Stimulated activated CD4-positive, alpha-beta T cell treated with anti-CD3 and anti-CD28 coated beads, Interleukin-12 subunit alpha, Interleukin-12 subunit beta, amount 100 ng/mL, for 24 hours (primary cell): ENCODE measurements at places on chromosomes 11 and 22.

DNA sequence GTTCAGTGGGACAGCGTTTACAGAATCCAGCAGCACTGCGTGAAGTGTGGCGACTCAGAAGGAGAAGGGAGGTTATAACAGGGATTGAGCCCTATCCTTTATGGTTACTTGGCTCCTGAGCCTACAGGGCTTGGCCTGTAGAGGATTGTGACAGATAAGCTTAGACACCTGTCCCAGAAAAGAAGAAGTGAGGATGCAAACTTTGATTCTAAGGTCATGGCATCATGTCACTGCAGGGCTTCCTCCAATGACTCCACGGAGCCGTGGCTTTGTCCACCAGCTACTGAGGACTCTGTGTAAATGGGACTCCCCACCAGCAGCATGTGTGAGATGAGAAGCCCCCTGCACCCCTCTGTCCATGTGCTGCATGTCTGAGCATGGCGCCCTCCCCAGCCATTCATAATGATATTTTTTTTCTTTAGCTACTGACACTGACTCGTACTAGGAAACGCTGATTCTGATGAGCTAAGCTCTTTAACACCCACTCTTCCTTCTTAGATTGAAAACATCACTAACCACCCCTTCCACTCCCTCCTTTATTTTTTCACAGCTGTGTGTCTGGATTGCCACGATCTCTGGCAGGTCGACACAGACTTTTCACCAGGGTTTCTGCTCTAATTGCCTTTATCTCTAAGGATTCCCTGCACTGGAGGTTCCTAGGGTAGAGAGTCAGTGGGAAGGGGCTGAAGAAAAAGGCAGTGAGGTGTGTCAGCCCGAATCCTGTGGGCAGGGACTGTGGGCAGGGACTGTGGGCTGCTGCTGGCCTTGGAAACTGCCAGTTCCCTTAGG is 65.5 kb upstream of the TTC12 start:
- DNase-seq = no peak

GRCh38 chr11:35011389-35011788 is 95.0 kb downstream of the PDHX start:
- no peak for DNase-seq

- DNase-seq = no peak
These were observed 54.4 kb upstream of the EMID1 start for GRCh38 chr22:29151316-29151715.

DNA sequence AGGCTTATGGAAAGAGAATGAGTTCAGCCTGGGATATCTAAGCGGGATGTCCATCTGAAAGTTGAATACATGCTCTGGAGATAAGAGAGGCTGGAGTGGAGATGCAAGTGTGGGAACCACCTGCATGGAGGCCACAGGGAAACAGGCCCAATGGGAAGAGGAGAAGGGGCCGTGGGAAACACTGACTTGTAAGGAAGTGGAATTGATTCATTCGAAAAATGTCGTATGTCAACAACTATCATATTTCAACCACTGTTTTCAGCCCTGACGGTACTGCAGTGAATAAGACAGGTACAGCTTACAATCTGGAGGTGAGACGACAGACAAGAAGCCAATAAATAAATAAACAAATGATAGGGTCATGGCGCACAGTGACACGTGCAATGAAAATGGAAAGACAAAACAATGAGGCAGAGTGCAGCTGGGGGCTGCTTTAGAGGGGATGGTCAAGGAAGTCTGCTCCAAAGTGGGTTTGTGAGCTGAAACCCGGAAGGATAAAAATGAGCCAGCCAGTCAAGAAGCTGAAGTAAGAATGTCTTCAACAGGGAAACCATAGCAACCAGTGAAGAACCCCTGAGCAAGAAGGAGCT is 35.9 kb downstream of the EFCAB6 start:
- no peak for DNase-seq

- DNase-seq = no peak
These were observed 1.3 kb upstream of the UBE4A start for GRCh38 chr11:118358071-118358470.

- DNase-seq = no peak
These were observed 74.5 kb upstream of the ARFGAP3 start for GRCh38 chr22:42931421-42932196.

GRCh38 chr11:7423946-7424345 is 61.4 kb upstream of the OLFML1 start:
- no peak for DNase-seq

- DNase-seq = no peak
These were observed 59.8 kb downstream of the TMEM135 start for GRCh38 chr11:87097582-87097981.

DNA sequence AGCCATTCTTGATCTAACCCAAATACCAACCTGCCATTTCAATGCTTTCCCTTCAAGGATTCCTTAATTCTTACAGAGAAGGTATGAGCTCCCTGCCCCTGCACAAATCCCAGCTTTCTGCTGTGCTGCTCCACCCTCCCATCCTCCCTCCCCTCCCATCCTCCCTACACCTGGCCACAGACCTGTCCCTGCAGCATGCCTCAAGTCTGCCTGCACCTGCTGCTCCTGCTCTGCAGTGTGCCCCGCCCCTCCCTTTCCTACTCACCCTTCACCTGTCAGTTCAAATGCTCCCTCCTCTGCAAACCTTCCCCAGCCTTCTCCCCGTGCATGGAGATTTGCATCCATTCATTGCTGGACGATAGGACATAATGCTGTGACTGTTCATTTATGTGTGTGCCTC is 139.9 kb upstream of the NARS2 start:
- no peak for DNase-seq

GRCh38 chr11:70089631-70090030 is 11.5 kb downstream of the ANO1 start:
- DNase-seq = no peak

GRCh38 chr11:64101461-64101860 is 64.5 kb downstream of the MACROD1 start:
- no peak for DNase-seq

- DNase-seq = no peak
These were observed 37.9 kb downstream of the SMIM38 start for GRCh38 chr11:69193629-69194028.

DNA sequence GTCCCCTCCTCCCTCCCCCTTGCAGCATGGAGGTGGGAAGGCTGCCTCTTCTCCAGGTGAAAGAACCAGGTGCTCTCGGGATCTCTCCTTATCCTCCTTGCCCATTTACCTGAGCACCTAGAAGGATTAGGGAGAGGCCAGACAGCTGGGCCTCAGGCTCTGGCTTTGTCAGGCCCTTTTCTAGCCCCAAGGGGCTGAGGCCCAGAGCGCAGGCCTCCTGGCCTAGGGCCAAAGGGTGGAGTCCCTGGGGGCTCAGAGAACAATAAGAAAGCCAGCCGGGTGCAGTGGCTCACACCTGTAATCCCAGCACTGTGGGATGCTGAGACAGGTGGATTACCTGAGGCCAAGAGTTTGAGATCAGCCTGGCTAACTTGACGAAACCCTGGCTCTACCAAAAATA is 5.4 kb upstream of the TTLL1 start:
- DNase-seq = no peak

- DNase-seq = no peak
These were observed 757 bp downstream of the RNASEH2C start for GRCh38 chr11:65719871-65720210.

- no peak for DNase-seq
These were observed 37.4 kb downstream of the ZC3H7B start for GRCh38 chr22:41338614-41339212.

- DNase-seq = no peak
These were observed 1.9 kb downstream of the RNF121 start for GRCh38 chr11:71930556-71931244.

- no peak for DNase-seq
These were observed 39.4 kb upstream of the TSPAN18 start for GRCh38 chr11:44687388-44687787.

- DNase-seq = no peak
These were observed 180.0 kb downstream of the MAML2 start for GRCh38 chr11:96162816-96163499.

DNA sequence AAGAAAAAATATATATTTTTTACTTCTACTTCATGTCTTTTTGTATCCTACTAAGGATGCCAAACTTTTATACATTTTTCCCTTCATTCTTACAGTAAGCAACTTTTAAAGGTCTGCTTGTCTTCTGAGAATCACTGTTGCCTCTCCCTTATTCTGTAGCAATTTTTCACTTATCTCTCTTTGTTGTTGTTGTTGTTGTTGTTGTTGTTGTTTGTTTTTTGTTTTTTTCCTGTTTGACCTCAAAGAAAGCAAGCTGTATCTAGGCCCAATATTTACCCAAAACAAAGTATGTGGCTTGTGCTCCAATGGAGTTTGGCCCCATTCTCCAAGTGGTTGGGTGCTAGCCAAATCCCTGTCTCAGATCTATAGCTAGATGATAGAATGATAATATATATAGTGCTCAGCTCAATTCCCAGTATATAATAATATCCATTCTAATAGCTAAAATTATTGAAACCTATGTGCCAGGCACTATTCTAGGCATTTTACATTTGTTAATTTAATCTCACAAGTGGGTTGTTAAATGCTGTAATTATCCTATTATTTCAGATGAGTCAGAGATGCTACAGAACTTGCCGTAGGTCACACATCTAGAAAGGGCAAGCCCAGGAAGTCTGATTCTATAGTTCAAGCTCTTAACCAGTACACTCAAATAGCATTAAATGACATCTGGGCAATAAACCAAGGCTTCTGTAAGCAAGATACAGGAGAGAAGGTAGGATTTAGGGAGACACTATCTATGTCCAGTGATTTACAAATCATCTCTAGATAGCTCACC is 205.1 kb upstream of the PITPNB start:
- DNase-seq = no peak

DNA sequence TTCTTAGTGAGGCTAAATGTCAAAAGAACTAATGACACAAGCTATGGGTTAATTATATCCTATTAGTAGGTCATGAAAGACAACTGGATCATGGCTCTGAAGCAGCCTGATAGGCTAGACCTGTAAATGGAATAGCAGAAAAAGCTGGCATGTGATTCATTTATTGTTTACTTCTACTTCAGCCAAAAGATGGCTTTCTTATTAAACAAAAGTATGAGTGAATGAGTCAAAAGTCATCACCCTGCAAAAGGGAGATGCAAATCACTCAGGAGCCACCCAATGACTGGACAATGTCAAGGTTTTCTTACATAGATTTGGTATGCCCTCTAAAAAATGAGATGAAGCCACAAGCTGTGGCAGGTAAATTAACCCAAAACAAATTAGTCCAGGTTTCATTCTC is 138.0 kb downstream of the TRPC6 start:
- DNase-seq = no peak

DNA sequence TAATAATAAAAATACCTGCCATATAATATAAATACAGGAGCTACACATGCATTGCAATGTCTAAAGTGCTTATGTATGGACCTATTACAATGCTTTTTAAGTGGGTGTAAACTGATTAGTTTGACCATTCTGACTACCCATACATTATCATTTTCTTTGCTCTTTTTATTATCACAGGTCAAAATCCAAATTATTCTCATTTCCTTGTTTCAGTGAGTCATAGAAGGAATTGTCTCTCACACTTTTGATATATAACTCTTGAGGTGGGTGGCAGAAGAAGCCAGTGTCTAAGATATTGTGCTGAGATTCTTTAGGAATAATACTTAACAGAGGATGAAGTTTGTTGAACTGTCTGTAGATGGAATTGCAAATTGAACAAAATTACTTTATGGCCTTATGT is 35.6 kb downstream of the GAS2 start:
- DNase-seq = no peak
